ENCODE measurements at places on chromosomes 16 and 17.
A peak's percentile ranks its signal among the peaks of the same experiment; 100 is the strongest.

DNA sequence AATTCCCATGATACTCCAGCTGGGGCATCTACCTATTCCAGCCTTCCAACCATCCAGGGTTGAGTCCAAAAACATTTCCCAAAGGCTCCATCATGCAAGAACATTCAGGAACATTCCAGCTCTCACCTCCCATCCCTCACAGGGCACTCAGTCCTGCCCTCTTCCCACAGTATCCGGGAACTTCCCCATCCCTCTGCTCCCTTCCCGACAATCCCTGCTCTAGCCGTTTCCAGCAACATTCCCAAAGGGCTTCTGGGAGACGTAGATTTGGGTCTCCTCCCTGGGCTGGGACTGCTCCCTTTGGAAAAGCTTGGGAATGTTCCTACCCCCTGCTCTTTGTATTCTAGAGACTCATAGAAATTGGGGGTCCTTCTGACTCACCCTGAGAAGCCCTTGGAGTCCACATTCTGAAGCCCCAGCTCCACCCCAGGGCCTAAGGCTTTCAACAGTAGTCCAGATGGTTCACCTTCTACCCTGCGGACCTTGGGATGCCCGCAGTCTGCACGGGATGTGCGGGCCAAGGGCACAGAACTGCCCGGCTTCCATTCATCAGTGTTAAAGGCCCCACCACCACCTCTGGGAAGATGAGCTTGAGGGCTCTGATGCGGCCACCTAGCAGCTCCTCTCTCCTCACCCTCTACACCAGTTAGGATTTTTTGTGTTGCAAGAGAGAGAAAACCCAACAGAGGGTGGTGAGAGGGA, 25.4 kb downstream of the NGFR start:
- DNase-seq = no peak

GRCh38 chr17:60825351-60825750, 147.7 kb downstream of the BCAS3 start:
- no peak for DNase-seq

GRCh38 chr16:87550495-87550961, 51.8 kb upstream of the JPH3 start:
- DNase-seq = peak; percentile 55

DNA sequence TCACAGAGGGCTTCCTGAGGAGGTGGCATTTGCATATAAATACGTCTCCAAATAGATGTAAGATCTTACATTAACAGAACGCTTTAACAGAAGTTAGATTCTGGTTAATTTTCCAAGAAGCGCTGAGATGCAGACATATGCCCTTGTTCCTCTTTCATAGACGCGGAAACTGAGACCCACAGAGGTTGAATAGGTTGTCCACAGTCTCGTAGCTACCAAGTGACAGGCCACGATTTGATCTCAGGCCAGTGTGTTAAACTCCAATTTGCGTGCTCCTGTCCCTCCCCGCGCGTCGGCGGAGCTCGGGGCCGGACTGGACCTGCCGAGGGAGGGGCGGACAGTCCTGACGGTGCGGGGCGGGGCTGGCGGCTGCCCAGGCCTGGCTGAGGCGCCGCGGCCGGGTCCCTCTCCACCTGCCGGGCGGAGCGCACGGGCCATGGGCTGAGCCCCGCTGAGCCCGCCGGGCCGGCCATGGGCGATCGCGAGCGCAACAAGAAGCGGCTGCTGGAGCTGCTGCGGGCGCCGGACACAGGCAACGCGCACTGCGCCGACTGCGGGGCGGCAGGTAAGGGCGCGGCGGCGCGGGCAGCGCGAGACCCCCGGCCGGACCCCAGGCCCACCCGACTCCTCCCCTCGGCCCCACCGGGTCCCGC, at the start of gene ADAP2:
Gene ADAP2 (plus strand): TSS at position 402 of the 653 bp plus-strand sequence. CDS start 70 bp downstream, at position 472.
- peak; percentile 22 for DNase-seq

GRCh38 chr16:3576211-3576610, 992 bp downstream of the NLRC3 start:
- peak; percentile 22 for DNase-seq

DNA sequence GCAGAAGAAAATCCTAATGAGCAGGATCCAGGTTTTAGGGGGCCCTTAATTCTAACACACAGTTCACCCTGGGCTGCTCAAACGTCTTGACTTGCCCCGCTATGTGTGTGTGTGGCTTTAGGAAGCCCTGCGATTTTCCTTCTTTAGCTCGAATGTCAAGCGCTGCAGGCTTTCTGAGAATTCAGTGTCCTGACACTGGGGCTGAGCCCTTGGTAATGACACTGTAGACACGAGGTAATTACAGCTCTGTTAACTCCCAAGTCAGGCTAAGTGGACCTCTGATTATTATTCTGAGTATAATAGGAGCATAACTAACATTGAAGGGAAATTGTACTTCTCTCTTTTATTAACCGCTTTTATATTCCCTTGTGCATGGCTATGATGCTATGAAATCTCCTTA, 202.1 kb downstream of the RBFOX1 start:
- DNase-seq = no peak

DNA sequence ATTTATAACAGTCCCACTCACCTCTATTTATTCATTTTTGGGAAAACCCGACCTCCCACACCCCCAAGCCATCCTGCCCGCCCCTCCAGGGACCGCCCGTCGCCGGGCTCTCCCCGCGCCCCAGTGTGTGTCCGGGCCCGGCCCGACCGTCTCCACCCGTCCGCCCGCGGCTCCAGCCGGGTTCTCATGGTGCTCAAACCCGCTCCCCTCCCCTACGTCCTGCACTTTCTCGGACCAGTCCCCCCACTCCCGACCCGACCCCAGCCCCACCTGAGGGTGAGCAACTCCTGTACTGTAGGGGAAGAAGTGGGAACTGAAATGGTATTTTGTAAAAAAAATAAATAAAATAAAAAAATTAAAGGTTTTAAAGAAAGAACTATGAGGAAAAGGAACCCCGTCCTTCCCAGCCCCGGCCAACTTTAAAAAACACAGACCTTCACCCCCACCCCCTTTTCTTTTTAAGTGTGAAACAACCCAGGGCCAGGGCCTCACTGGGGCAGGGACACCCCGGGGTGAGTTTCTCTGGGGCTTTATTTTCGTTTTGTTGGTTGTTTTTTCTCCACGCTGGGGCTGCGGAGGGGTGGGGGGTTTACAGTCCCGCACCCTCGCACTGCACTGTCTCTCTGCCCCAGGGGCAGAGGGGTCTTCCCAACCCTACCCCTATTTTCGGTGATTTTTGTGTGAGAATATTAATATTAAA, 638 bp upstream of the TMEM88 start:
- DNase-seq = no peak

DNA sequence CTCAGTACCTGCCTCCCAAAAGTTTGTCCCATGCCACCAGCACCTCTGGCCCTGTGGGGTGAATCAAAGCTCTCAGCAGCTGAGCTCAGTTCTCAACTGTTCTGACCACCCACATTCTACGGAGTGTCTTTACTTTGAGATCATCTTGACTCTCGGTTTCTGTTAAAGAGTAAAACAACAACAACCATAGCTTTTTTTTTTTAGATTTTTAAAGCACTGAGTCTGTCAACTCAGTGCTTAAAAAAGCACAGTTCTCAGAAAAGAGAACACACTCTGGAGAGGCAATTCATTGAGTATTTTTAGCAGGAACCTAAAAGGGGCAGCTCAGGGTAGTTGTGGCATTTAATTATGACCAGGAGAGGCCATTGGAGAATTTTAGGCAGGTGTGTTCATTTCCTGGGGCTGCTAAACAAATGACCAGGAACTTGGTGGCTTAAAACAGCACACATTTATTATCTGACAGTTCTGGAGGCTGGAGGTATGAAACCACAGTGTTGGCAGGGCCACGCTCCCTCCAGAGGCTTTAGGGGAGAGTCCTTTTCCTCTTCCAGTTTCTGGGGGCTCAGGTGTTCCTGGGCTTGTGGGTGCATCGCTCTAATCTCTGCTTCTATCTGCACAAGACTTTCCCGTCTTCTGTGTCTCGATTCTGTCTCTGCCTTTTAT, 6.7 kb upstream of the WFIKKN2 start:
- DNase-seq = no peak

GRCh38 chr16:1914988-1915387, 3.2 kb downstream of the HS3ST6 start:
- DNase-seq = no peak

DNA sequence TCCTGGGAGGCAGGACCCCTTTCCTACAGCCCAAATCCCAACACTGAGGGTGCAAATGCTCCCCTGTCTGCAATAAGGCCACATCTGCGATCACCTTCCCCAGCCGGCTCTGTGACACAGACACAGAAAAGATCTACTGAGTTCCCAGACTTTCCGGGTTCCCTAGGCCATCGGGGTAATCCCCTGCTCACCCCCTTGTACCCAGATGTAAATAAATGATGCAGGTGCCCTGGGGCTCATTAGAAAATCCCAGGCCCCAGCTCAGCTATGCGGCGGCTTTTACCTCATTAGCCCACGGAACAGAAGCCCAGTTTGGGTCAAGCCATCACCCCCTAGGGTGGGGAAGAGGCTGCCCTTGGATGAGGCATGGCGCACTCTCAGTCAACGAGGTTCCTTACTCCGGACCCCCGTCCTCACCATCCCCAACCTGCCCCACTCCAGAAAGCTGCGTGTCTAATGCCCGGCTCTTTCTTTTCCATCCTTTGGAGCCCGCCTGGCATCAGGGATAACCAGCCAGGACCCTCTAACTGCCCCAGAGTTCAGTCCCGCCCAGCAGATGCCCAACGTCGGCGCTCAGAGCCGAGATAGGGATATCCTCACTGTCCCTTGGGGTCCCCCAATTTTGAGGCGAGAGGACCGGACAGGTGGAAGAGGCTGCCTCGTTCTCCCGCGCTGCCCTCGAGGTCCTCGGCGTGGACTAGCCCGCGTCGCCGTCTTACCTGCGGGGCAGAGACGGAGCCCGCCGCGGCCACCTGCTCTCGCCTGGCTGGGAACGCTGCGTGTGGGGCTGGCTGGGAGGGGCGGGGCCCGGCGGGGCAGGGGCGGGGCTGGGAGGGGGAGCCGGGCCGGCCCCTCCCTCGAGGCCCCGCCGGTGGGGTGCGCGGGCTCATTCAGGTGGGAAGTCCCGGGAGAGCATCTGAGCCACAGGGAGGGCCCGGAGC, at the start of gene ZNF385C:
Gene ZNF385C (minus strand): TSS at position 783 of the 941 bp plus-strand sequence. CDS start 35,417 bp downstream, outside the sequence.
- DNase-seq = peak; percentile 24

- no peak for DNase-seq
Observed at GRCh38 chr16:19170043-19170655, 2.1 kb downstream of the SYT17 start.

DNA sequence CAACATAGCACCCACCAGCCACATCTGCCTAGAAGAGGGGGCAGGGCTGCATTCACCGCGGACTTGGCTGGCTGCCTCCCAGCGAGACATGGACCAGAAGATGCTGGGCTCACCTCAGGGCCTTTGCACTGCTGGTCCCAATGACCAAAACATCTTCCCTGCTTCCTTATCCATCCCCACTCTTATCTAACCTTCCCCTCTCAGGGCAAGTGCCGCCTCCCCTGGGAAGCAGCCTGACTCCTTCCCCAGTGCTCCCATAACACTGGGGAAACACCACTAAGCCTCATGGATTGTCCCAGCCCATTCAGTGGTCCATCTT, 5.7 kb downstream of the TMC6 start:
- DNase-seq = no peak

DNA sequence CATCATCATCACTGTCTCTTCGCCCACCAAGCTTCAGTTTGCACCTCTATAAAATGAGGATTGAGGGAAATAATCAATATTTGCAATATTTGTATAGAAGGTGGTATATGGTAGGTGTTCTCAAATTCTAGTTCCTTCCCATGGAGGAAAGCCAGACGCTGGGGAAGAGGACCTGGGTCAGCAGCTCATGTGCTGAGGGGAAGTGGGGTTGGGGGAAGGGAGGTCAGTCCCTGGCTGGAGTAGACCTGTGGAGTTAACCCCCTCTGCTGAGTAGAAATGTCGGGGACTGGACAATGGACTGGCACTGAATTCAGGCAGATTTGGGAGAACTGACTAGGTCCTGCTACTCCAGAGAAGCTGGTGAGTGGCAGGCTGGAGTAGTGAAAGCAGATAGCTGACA, 12.8 kb upstream of the ITGB3 start:
- no peak for DNase-seq

GRCh38 chr17:18070861-18071340, 16.8 kb upstream of the DRG2 start:
- no peak for DNase-seq

DNA sequence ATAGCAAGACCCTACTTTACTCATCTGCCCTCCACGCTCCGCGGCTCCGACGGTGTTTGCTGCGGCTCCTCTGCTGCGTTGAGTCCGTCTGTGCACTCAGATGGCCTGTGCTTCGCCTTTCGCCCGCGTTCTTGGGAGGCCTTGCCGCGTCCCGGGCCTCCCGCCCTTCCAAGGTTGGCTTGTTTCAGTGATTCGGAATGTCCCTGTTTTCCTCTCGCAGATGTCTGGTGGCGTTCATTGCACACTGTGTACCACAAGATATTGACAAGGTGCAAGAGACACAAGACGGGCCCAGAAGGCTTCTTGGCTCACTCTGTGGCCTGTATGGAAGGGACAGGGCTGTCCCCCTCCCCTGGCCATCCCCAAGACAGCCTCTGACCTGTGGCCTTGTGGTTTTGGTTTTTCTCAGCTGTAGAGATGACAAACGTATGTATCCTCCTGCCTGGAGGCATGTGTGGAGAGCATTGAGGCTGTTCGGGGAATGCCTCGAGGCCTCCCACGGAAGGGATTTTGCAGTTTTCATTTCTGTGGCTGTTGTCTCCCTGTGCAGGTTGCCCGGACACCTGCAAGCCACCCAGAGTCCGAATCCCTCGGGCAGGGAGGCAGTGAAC, 15.4 kb downstream of the MGRN1 start:
- DNase-seq = no peak

GRCh38 chr17:57025876-57026275, 47.9 kb downstream of the SCPEP1 start:
- DNase-seq = no peak

DNA sequence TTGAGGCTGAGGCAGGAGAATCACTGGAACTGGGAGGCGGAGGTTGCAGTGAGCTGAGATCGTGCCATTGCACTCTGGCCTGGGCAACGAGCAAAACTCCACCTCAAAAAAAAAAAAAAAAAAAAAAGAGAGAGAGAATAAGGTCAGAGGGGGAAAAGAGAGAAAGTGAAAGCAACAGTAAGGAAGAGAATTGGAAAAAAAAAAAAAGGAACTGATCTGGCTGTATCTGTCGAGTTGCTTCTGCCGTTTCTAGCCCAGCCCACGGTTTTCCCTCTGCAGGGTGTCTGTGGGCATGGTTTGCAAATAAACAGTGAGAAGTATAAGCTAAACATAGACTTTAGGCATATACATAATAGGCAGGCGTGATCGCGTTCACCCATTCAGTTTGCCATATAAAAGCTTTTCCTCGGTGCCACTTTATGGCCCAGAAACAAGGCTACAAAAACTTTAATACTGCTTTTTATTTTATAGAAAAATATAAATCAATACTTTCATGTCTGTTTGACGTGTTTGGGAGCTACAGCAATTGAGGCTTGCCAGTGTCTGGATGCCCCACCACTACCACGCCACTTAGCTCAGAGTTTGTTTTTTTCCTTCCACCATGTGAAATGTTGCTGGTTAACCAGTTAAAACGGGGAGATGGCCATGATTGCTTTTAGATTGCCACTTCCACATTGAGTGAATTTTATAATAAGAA, 436.7 kb downstream of the MAF start:
- DNase-seq = peak; percentile 5

- DNase-seq = no peak
Observed at GRCh38 chr17:27552276-27552732, 78.7 kb upstream of the LGALS9 start.

Measured in CD4-positive, alpha-beta T cell treated with Interferon alpha-2 for 1 hour (primary cell).